ENCODE measurements at places on chromosomes 3 and 15.
A peak's percentile ranks its signal among the peaks of the same experiment; 100 is the strongest.

- no peak for DNase-seq
These were observed 96.5 kb downstream of the TGFBR2 start for GRCh38 chr3:30702828-30703397.

DNA sequence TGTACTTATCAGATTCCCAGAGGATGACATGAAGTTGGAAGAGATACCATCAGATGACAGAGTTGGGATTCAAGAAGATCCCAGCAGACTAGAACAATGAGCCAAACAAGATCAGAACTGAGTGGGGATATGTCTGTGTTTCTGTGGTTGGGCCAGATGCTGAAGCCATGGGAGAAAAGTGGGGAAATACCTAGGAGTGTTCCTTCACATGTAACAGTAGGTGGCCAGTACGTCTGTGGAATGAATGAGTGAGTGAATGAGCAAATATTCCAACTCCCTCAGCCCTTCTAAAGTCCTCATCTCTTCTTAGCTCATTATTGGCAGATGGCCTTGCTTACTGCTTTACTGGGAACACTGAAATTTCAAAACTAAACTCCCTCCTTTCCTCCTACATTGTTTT lies 32.2 kb upstream of the GREM1 start:
- DNase-seq: no peak

GRCh38 chr15:51382787-51383186 lies 41.3 kb downstream of the GLDN start:
- peak; percentile 86 for DNase-seq

- DNase-seq: peak; percentile 38
These were observed 71.9 kb upstream of the C15orf39 start for GRCh38 chr15:75129788-75130187.

DNA sequence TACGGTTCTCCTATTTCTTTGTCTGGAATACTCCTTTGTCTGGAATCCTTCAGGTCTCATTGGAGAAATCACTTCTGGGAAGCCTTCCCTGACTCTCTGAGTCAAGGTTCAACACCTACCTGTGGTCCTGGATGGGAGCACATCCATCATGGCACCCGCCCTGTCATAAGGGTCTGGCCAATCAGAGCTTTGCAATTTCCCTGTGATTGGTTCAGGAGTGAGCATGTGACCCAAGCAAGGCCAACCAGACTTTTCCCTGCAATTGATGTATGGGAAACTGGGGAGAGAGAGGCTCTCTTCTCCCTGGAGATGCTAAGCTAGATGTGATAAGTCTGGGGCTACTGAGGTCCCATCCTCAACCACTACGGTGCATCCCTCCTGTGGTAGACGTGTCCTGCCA lies 8.1 kb downstream of the FAM3D start:
- DNase-seq: no peak

DNA sequence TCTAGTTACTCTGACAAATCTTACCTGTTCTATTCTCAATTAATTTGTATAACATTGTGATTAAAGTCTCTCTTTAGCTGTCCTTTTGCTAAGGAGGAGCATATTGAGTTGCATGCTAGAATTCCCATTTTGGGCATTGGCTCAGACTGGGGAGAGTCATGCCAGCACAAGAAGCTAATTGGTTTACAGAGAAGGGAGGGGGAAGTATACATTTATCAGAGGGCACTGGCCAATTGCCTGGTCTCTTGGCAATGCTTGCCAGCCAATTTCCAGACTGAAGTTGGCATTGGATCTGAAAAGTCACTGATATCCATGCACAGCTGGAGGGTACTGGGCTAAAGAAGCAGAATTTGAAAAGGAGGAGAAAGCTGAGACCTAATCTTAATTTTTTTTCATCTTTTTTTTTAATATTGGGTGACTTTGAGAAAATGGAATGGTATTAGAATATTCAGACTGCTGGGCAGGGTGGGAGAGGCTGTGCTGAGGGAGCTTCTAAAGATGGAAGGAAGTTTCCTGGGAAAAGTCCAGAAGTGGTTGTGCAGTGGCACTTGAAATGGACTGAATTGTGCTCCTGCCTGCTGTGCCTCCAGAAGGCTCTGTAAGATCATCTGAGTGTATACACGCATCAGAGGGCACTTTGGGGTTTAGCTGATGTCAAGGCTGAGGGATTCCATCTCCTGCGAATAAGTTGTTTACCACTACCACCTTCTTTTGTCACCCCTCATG lies 365.2 kb upstream of the DPH6 start:
- DNase-seq: no peak

- DNase-seq: no peak
These were observed 65.4 kb downstream of the AQP9 start for GRCh38 chr15:58203537-58203936.

DNA sequence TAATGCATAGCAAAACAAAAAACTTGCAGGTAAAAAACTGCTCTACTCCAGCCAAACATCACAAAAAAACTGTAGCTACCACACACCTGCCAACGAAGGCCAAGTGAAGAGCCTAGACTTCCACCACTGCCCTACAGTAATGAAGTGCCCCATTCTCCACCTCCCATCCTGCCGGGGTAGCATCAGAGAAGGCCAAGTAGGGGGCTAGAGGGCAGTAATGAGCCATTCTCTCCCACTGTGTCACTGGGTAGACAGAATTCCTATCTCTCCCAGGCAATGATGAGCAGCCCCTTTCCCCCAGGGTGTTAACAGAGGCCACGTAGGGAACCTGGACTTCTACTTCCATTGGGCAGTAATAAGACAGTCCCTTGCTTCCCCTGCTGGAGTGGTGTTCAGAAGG lies 9.5 kb downstream of the SEC22C start:
- peak; percentile 92 for DNase-seq

- no peak for DNase-seq
These were observed 435.0 kb downstream of the SHQ1 start for GRCh38 chr3:72413228-72413627.

GRCh38 chr3:119276680-119277079 lies 17.5 kb upstream of the ARHGAP31 start:
- no peak for DNase-seq

GRCh38 chr3:10551139-10551538 lies 45.8 kb upstream of the ATP2B2 start:
- DNase-seq: peak; percentile 25

DNA sequence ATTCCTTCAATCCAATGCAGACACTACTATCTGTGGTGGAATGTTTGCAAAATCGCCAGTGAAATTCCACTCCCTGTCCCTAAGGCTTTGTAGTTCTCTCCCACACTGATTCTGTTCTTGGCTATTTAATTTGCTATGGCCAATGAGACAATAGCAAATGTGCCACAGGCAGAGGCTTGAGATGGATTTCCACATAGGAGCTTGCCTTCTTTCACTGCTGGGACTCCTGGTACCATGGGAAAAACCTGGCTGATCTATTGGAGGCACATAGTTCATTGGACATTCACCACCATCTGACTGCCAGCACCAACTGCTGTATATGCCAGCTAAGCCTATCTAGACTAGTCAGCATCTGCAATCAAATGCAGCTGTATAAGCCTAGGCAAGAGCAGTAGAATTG lies 103.8 kb downstream of the NR1D2 start:
- no peak for DNase-seq

GRCh38 chr3:46692566-46692990 lies 901 bp downstream of the ALS2CL start:
- peak; percentile 90 for DNase-seq

GRCh38 chr3:46549989-46550388 lies 16.1 kb downstream of the LRRC2 start:
- no peak for DNase-seq

DNA sequence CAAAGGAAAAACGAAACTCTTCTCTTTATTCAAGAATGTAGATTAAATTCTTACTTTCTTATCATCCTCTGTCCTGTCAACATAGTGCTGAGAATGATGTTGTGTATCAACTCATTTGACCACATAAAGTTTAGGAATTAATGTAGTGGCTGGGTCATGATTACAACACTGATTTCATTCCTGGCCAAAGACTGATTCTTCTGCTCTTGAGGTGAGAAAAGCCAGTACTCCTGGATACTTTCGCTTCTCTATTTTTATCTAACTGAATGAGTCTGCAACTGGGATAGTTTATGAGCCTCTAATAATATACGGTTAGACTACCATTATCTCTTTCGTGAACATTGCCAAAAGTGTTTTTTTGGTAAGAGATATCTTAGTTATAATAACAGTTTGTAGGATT lies 173.0 kb downstream of the LPP start:
- DNase-seq: no peak

DNA sequence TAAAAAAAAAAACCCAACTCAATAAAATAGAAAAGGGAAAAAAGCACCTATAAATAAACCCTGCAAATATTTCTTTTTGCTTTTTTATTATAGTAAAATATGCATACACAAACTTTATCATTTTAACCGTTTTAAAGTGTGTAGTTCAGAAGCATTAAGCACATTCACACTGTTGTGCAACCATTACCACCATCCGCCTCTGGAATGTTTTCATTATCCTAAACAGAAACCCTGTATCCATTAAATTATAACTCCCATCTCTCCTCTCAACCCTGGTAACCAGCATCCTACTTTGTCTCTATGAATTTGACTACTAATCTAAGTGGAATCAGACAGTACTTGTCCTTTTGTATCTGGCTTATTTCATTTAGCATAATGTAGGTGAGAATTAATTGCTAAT lies 15.0 kb downstream of the CDCP1 start:
- no peak for DNase-seq

DNA sequence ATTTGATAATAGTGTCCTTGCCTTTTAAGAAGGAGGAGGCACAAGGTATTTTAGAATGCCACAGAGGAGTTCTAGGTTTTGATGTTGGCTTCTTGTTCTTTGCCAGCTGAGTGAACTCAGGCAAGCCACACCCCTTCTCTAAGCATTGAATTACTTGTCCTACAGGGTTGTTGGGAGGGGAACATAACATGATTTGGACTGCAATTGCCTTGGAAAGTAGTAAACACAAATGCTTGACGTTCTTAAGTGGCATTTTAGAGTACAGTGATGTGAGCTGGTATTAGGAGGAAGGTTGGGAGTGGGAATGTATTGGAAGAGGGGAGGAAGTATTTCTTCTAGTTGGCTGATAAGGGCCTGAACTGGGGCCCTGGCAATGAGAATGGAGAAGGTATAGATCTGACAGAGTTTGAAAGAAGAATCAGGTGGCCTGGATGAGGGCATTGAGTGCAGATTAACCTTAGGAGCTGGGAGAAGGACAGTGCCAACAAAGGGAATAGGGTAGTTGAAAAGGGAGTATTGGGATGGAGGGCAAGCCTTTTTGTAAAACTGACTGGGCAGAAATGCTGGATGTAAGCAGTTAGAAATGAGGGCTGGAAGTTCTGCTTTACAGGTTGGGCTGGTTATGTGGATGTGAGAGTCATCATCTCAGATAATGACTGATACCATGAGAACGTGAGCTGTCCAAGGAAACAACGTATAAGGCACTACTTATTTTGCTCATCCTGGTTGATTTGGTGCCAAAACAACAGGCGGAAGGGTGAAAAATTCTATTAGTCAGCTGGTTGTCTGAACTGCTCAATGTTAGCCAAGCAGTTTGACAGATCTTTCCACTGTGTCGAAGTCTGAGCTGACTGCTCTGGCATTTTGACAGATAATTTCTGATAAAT lies 16.7 kb downstream of the KAT2B start:
- no peak for DNase-seq

GRCh38 chr15:33330931-33331330 lies 20.2 kb downstream of the RYR3 start:
- DNase-seq: no peak

DNA sequence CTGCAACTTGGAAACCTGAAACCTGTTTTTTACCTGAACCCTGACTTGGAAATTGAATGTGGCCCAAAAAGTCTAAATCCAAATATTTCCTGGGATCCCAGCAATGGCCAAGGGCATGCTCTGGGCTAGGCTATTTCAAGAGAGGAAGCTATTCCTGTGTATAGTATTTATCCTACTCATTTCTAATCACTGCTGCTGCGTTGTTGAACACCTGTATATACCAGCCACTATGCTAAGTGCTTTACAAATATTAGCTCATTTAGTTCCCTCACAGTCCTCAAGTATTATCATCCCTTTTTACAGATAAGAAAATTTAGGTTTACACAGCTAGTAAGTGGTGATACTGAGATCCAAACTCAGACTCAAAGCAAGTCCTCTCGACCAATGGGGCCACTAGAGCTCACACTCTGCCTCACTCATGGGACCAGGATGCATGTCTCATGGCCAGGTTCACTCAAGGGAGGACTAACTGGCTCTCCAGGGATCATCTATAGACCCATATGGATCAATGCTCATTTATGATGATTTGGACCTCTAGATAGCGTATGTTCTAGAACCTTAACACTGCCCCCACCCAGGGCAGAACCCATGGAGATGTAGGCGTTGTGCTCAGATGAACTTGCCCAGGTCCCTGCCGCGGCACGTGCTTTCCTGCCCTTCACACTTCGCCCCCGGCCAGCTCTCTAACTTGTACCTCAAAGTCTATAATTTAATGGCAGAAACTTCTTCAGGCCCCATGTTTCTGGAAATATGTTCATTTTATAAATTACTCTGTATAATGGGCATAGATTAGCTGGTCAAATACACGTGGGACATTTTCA lies 2.6 kb upstream of the CCR4 start:
- no peak for DNase-seq

DNA sequence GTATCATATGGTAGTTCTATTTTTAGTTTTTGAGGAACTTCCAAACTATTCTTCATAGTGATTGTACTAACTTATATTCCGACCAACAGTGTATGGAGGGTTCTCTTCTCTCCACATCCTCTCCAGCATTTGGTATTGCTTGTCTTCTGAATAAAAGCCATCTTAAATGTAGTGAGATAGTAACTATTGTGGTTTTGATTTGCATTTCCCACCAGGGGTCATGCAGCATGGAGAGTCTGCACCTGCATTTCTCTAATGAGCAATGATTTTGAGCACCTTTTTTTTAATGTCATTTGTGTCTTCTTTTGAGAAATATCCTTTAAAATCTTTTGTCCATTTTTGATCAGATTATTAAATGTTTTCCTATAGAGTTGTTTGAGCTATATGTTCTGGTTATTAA lies 718.5 kb downstream of the ZBBX start:
- DNase-seq: no peak

GRCh38 chr3:74693696-74694393 lies 79.4 kb upstream of the CNTN3 start:
- DNase-seq: no peak

DNA sequence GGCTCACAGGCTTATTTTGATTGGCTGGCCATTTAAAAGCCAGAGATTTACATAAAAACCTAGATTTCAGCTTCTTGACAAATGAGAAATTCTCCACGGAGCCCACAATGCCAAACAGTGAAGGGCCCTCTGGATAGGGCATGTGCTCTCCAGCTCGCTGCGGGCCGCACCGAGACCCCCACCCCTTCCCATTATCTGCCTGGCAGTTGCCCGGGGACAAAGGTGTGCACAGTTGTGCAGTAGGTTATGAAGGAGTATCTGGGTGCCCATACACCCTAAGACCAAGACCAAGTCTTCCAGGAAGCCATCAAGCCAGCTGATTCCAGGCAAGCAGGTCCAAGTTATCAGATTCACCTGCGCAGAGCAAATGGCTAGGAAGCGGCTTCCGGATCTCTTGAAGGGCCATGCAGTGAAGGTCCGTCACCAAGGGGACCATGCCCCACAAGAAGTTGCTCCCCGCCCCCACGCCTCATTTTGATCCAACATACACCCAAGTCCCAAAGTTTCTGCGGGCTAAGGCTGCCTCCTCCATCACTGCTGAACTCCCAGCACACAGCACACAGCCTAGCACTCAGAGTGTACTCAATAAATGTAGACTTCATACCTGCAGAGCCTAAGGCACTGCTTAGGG lies 1.3 kb downstream of the MRPS25 start:
- DNase-seq: peak; percentile 53

- DNase-seq: no peak
These were observed 155.3 kb downstream of the NR1I2 start for GRCh38 chr3:119937229-119937628.

- DNase-seq: no peak
These were observed 53.6 kb downstream of the TASOR start for GRCh38 chr3:56629451-56629850.
